Activated naive CD8-positive, alpha-beta T cell treated with anti-CD3 and anti-CD28 coated beads for 36 hours (primary cell): ENCODE measurements at places on chromosomes 12 and 14.

GRCh38 chr14:104103446-104104075 lies 18.1 kb downstream of the ASPG start:
- DNase-seq = peak; percentile 0

GRCh38 chr12:99600388-99600787 lies 47.2 kb upstream of the GARIN6 start:
- DNase-seq = no peak

DNA sequence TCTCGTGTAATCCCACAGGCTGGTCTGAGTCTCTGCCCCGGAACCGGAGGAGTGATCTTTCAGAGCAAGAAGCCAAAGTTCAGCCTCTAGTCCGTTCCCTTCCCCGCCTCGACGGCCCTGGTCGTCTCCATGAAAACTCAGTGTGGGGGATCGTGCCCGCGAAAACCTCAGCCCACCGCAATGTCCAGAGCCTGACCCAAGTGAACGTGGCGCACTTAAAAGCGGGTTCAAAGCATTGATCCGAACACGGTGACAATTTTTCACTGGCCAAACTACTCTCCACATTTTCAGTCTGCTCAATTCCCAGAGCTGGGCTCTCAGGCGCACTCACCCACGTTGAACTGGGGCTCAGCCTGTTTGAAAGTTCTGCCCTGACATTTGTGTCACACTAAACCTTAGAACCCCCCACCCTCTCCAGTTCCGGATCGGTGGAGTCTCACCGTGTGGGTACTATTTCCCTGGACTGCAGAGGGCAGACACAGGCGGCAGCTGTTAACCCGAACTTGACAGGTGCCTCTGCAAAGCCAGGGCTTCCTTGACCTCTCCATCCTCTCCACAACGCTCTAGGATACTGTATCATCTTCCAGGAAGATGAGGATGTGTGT lies 886 bp upstream of the PRICKLE1 start:
- no peak for DNase-seq

DNA sequence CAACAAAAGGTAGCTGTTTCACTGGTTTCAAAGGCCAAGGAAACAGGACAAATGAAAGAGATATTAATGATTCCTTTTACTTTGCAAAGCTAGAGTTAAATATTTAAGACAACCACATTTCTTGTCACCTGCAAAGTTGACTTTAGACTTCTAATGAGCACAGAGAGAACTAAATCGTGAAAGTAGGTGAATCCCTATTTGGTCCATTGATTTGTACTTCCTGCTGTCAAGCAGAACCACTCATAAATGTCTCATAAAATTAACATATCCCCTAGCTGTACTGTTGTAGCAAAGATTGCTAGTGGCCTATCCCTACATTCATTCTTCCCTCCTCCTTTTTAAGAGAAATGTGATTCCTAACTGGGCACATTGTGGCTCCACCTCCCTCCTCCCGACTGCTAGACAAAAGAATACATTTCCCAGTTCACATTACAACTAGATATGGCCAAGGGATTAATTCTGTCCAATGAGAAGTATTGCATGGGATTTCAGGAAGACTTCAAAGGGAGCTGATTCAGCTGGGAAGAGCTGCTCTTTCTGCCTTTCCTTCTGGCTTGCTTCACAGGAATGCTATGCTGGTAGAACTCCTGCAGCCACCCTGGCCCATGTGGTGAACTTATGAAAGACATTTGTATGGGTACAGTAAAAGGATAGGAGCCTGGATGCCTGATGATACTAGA lies 227.5 kb upstream of the ABCD2 start:
- no peak for DNase-seq

GRCh38 chr12:78571953-78572352 lies 292.6 kb upstream of the SYT1 start:
- no peak for DNase-seq

DNA sequence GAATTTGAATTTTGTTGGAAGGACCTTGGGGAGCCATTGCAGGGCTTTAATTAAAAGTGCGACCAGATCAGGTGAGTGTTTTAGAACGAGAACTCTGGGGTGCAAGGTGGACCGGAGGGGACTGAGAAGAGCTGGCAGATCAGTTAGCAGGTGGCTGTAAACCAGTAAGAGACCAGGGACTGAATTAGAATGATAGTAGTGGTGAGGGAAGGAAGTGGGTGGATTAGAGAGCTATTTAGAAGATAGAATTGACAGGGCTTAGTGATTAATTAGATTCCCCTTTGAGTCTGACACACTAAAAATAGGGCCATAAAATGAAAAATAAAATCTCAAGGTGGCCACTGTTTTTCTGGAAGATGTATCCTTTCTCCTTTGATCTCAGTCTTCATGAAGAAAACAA lies 44.8 kb downstream of the PLXNC1 start:
- no peak for DNase-seq

DNA sequence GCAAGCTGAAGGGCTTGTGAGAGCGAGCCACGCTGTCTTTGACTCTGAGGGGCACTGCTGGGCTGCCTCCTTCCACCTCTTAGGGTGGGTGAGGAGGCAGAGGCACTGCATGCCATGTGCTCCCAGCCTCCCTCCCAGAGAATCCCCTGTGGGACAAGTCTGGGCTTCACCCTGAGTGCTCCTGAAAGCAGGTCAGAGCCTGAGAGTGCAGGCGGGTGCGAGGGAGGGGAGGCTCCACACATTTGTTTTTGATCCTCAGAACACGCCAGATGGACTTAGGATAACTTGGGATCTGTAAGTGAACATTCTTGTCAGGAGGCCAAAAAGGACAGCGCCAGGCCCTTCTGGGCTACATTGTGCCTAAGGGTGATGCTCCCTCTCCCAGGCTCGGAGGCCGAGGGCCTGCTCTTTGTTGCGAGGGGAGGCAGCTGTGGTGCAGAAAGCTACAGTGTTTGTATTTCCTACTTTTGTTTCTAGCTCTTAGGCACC lies 155.4 kb downstream of the TMX1 start:
- DNase-seq = no peak

- no peak for DNase-seq
Measured at GRCh38 chr12:42156232-42156631, 11.6 kb upstream of the GXYLT1 start.

GRCh38 chr14:102708494-102708893 lies 68.8 kb upstream of the TRAF3 start:
- no peak for DNase-seq

- no peak for DNase-seq
Measured at GRCh38 chr12:12620730-12621315, 9.1 kb downstream of the CREBL2 start.

DNA sequence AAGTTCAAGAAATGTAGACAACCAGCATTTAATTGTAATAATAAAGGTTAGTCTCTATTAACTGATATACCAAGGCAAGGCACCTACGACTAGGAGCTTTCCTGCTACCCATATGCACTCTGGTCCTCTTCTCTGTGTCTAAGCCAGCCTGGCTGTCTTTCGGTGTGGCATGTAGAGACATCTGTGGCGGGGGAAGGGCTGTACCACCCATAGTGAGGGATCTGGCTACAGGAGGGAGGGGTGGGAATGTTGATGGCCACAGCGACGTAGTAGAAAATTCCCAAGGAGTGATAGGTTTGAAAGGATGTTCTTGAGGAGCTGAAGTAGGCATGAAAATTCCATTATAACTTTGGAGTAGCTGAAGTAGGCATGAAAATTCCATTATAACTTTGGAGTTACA lies 344.2 kb downstream of the ATP23 start:
- no peak for DNase-seq

DNA sequence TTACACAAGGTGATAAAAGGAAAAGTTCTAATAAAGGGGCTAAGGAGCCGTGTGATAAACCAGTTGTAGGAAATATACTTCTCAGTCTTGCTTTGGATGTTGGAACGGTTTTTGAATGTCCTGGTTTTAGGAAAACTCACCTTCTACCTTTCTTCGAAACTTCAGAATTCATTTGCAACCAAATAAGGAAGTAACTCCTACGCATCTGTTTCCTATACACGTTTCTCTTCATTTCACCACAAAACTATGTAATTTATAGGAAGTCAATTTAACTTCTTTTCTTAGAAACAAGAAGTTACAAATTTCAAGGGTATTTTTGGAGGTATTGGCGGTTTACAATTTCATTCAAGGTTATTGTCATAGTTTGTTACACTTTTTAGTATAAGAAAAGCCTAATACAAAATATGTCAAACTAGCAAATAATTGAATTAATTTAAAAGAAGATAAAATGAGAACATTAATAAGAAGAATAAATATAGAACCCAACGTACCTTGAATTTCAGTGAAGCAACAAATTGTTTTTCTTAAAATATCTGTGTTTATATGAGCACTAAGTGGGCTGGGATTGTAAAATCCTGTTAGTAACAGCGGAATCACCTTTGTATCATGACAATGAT lies 33.2 kb upstream of the CD69 start:
- DNase-seq = no peak

DNA sequence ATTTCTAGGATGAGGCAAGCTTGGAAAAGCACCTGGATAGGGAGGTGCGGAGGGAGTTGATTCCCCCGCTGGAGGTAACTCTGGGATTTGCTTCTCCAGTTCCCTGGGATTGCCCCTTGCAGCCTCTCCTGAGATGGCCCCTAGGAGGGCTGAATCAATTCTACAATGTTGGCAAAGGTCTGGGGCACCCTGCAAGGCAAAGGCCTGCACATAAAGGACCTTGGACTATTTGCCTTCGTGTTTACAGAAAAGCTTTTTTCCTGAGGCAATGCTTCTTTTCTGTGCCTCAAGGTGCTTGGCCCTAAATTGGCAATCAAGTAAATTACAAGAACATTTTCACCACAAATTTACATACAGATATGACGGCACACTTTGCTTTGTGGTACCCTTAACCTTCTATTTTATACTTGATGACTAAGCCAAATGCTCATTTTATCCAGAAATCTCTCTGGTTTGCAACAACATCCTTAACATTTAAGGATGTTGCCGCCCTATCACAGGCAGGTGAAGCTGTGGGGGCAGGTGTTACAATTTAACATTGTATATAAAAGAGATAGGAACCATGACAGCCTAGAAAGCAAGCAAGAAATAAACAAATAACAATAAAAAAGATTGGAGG lies 40.3 kb downstream of the TIMELESS start:
- DNase-seq = no peak

- DNase-seq = no peak
Measured at GRCh38 chr14:74437496-74438053, 11.6 kb upstream of the SYNDIG1L start.

DNA sequence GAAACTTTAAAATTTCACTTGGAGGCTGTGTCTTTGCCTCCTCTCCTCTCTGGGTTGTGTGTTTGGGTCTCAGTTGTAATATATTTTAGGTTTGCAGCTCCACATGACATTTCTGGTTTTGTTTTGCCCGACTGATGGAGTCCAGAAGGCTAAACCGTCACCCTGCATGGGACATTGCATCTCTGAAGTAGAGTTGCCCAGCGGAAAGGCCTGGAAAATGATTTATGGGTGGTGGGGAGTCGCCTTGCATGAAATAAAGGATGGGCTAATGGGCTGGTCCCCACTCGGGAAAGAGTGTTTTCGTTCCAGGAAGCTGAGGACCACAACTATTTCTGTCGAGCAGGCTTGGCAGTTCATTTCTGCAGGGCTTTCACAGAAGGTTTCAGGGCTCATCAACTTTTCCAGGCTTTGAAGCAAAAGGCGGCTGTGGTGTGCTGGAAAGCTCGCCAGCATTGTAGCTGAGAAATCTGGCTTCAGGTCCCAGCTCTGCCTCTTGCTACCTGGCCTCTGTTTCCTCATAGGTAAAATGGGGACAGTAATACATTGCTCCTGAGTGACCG lies 74.8 kb upstream of the GSC start:
- no peak for DNase-seq

- no peak for DNase-seq
Measured at GRCh38 chr12:12896260-12896659, 4.9 kb downstream of the GPRC5A start.

DNA sequence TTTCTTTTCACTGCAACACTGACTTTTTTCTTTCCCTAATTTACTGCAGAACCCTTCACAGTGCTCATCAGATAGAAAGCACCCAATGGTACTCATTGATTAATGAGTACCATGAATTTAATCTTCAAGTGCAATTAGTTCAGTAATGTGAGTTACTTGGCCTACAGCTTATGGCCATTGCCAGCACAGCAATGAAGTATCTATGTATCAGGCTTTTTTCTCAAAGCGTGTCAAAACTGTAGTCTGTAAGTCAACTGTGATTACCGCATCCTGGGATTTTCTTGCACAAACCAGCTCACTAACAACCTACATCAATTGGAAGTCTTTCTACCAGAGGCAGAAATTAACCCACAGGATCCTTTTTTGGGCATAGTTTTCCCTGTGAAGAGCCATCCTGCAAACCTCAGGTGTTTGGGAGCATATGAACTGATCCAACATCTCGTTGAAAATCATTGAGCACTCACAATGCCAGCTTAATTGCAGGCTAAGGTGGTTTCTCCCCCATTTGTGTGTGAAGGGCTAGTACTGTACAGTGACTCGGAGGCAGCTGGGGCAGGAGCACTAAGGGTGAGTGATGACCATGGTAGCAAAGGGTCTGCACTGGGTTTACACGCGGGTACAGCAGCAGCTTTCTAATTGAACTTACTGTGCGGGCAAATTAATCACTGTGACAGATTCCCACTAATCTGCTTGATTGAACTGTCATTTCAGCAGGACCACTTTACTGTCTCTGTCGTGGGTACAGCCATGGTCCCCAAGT lies 619.3 kb downstream of the SNAPC1 start:
- no peak for DNase-seq

DNA sequence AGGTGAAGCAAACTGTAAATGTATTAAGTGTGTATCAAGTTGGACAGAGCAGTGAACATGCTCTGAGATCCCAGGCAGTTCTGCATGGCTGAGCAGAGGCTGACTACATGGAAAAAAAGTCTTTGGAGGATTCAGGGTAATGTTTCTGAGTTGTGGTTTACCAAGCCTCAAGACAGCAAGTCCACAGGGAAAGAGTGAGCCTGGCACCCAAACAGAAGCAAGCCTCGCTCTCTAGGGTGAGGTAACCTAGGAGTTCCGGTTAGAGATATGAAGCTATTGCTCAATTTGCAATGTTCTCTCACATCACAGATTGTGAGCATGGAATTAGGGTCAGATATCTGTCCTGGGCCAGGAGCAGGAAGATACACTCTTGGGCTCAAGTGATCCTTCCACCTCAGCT lies 158.6 kb downstream of the MON2 start:
- no peak for DNase-seq

- DNase-seq = no peak
Measured at GRCh38 chr14:81085596-81085995, 130.2 kb downstream of the TSHR start.

DNA sequence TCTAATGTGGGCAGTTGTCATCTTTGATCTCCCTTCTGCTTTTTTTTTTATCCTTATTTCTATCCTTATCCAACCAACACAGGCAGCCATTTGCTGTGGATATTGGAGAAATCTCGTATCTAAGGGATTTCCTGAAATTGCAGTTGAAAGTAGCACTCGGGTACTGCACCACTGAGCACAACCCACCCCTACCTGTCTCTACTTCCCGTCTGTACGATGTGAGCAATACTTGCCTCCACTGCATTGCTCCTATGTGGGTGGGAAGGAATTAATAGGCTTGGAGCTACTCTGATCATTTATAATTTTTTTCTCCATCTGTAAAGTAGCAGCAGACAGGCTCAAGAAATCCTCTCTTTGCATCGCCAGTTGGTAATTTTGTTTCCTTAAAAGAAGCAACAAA lies 300.4 kb downstream of the SNAPC1 start:
- DNase-seq = no peak

GRCh38 chr14:105929327-105930081 lies 403.1 kb downstream of the TMEM121 start:
- DNase-seq = no peak
